ENCODE measurements at places on chromosomes 1 and 21.

GRCh38 chr1:44890007-44890406 is 47.0 kb upstream of the PTCH2 start:
- no peak for DNase-seq

- no peak for DNase-seq
These were observed 1.0 kb downstream of the BEST4 start for GRCh38 chr1:44786841-44787426.

- DNase-seq: no peak
These were observed 313.1 kb downstream of the MATN1 start for GRCh38 chr1:30410153-30410851.

DNA sequence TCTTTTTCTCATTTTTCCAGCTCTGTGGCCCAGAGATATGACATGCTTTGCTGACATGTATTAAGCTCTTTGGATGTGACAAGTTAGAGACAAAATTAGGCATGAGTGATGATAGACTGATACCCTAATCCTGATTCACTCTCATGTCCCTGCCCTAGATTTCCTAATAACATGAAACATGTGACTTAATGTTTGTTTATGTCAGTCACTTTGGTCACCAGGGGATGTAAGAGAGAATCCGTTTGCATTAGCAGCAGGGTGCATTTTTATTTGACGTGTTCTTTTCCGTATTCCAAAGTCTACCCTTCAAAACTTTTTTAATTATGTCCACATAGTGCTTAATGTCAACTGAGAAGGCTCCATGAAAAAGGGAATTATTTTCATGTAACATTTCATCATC is 192.4 kb downstream of the HMCN1 start:
- DNase-seq: no peak

- DNase-seq: no peak
These were observed 2.8 kb downstream of the LRIF1 start for GRCh38 chr1:110960777-110961420.

GRCh38 chr21:43731476-43731875 is 12.5 kb downstream of the PDXK start:
- DNase-seq: no peak

DNA sequence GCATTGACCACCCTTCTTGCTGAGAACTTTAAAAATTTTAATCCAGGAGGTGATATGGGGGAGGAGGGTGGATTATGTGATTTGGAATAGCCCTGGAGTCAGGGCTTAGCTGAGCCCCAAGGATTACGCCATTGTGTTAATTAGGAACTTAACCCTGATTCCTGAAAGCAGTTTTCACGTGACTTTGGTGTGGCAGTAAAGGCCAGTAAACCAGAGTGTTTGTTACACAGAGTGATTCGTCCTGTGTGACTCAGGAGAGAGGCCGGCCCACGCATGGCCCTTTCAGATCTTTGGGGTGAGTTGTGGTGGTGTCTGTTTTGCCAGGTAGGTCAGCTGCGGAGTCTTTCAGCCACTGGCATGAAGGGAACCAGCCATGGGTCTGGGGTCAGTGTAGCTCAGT is 107.6 kb downstream of the NOS1AP start:
- DNase-seq: no peak

DNA sequence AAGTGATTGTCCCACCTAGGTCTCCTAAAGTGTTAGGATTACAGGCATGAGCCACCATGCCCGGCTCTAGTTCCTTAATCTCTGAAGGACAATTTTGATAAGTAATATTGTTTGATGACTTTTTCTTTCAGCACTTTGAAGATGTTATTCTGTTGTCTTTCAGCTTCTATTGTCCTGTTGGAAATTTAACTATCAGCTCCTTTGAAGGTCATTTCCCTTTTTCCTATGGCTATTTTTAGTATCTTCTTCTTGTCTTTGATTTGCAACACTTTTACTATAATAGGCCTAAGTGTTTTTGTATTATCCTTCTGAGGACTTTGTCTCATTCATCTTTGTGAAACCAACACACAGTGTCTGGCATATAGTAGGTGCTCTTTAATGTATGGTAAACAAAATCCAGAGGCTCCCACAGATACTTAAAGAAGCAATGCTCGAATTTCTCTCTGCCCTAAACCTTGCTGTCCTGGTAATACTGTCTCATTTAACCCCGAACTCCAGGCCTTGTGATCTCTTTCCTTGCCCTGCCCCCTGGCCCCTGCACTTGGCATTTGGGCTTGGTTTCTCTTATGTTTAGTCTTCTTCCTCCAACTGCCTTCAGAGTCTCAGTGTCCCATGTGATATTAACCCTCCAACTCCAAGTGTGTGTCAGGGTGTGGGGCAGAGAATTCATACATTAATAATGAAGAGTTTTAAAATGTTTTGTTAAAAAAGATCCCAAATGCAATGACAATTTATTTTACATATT is 19.0 kb upstream of the AGO1 start:
- no peak for DNase-seq

DNA sequence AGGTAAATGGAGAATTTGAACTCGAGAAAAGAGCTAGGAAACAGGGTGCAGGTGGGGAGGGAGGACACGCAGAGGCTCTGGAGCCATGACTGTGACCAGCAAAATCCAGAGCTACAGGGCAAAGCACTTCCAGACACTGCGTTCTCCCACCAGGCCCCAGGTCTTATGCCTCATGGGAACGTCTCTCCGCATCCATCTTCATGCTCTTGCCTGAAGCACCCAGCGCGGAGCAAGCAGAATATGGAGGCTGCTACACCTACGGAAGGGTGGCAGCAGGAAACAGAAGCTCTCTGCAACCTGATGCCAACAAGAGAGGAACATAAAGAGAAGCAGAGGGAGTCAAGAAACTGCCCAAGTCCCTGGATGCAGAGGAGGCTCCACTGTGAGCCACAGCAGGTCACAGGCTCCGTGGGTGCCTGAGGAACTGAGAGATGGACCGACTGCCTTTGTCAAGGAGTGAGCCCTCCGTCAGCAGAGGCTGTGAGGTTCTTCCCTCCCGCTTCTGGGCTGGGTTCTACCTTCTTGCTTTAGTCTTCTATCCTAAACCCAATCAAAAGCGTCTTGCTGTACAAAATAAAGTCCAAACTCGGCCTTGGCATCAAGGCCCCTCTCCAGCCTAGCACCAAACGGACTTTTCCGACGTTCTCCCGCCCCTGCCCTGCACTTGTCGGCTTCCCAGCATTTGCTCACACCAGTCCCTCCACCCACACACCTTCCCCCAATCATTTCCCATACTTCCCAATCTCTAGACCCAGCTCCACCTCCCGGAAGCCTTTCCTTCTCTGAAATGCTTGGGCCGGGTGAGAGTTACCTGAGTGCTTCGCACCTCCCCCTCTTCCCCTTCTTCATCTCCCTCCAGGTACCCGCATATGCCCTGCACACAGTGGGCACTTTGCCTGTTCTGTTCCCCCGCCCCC is 930 bp downstream of the DHCR24 start:
- DNase-seq: no peak

DNA sequence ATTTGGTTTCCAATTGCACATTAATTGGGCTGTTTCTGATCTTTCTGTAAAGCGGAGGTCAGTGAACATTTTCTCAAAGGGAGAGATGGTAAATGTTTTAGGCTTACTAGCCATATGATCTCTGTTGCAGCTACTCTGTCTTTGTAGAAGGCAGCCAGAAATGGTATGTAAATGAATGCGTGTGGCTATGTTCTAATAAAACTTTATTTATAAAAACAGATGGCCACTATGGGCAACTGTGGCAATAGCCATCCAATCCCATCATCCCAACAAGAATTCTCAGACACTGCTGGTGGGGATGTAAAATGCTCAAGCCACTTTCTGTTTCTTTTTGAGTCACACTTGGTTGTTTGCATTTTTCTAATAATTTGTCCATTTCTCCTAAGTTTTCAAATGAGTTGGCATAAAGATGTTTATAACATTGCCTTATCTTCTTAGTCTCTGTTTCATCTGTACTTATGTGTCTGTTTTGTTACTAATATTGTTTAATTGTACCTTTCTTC is 448.8 kb upstream of the VAMP3 start:
- DNase-seq: no peak

GRCh38 chr1:159775716-159776115 is 5.0 kb upstream of the DUSP23 start:
- DNase-seq: no peak

DNA sequence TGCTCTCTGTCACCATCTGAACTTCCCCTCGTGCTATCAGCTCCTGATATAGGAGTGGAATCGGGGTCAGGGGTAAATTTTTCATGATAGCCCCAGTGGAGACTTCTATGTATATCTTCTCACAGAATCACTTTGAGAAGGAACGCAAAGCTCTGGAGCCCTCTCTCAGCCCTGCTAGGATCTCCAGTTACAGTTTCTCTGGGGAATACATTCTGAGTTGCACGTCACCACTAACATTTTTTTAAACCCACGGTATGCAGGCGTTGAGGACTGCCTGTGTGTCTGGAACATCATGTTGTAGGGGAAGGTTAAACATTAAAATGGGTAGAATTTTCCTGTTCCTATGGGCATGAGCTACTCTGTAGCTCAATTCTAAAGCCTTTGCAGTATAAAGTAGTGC is 116.4 kb upstream of the FAM78B start:
- DNase-seq: no peak

- no peak for DNase-seq
These were observed 9.9 kb upstream of the REN start for GRCh38 chr1:204176049-204176448.

DNA sequence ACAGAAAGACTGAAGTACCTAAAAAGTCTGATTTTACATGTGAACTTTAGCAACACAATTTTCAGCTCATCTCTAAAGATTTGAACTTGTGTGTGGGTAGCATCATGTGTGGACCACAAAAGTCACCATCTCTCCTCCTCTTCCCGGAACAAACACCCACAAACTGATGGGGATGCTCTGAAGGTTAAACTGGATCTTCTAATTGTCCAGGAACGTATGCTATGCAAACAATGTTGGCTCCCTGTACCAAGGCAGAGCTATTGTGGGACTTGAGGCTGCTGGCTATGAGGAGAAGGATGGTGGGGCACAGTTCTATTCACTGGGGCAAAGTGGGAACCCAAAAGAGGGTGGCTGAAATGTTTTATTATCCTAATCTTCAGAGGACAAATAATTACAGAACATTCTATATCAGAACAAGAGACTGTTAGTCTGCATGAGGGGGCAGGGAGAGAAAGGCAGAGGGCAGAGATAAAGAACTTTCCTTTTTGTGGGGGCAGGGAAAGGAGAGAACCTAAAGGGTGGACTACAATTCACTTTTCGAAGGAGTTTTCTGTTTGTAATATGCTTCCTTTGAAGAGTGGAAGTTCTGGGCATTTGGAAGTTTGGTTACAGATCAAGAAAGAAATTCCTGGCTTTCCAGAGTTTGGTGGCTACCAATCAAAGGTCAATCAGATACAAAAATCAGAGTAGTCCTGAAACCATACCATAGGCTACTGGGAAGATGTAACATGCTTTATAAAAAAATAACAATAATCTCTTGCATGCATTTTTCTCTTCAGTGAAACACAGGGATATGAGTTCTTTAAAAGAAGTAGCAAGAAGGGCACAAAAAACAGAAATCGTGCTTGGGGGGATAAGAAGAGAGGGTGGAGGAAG is 62.9 kb downstream of the GADD45A start:
- DNase-seq: no peak

DNA sequence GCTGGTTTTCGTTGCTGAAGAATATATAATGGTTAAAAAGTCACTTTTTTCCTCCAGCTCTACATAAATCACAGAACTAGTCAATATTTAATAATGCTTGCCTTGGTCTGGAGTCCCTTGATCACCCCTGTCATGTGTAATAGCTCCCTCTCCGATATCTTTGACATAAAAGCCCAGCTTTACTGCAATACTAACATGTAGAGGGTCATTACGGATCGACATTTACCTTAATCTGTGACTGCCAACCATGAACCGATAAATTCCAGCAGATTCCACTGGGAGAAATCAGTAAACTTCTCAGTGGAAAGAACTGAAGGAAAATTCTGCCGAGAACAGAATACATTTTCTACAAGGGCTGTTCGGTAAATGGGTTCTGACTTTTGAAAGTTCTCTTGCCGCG is 396.5 kb downstream of the KCTD3 start:
- DNase-seq: no peak

DNA sequence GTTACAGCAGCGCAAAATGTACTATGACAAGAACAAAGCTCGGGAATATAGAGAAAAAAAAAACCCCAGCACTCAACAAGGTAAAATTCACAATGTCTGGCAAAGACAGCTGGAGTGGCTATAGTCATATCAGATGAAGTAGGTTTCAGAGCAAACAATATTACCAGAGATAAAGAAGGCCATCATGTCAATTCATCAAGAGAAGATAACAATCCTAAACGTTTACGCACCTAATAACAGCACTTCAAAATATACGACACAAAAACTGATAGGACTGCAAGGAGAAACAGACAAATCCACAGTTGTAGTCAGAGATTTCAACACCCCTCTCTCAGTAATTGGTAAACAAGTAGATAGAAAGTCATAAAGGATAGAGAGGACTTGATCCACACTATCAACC is 455.2 kb downstream of the PTPRU start:
- DNase-seq: no peak
